GM23338 (cell line): ENCODE measurements at places on chromosomes 3 and 15. TPM values are rescaled to one million over a fixed set of nuclear protein-coding genes. Genes with fewer than 3 reads are reported as not detected.

STAC gene
- 17.1 and 22.9 TPM in 2 replicates for total RNA-seq

GOLGA8T gene
- 0.42 and 0.54 TPM in 2 replicates for total RNA-seq

SERPINI2 gene
- 1.8 and 2.5 TPM in 2 replicates for total RNA-seq

GRCh38 chr15:46088486-46089445 is 453.9 kb downstream of the SQOR start:
- no peak for DNase-seq

DNA sequence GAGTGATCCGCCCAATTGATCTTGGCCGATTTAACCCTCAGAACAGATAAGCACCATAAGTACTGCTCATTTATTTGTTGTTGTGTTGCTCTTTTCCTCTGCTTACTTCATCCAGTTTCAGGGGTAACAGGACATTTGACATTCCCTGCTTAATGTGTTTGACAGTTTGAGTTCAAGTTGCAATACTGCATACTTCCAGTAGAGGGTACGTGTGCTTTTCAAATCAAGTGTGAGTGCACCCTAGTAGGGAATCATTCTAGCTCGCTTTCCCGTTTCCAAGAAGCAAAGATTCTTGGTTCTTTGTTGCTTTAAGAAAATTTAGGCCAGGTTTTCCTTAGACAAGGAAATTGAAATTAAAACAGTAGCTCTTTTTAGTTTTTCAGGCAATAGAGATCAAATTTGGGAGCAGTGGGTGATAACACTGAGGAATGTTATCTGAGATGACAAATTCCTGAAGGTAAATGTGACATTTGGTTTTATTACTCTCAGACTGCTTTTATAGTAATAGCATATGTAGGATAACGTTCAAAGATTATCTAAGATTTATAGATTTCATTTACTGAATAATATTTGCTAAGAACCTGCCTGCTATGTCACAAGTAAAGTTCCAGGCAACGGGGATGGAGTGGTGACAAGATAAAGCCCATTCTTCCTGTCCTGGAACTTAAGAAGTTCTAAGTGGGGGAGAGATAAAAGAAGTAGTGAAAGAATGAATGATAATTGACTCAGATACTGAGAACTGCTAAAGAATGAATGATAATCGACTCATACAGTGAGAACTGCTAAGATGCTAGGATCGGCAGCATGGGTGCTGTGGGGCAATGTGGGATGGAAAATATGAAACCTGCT is 73.3 kb downstream of the SYNPR start:
- peak; percentile 88 for DNase-seq
